ENCODE measurements at places on chromosomes 3 and 15.

- DNase-seq, result no peak
These were observed 215.5 kb downstream of the PDZRN3 start for GRCh38 chr3:73409138-73409763.

DNA sequence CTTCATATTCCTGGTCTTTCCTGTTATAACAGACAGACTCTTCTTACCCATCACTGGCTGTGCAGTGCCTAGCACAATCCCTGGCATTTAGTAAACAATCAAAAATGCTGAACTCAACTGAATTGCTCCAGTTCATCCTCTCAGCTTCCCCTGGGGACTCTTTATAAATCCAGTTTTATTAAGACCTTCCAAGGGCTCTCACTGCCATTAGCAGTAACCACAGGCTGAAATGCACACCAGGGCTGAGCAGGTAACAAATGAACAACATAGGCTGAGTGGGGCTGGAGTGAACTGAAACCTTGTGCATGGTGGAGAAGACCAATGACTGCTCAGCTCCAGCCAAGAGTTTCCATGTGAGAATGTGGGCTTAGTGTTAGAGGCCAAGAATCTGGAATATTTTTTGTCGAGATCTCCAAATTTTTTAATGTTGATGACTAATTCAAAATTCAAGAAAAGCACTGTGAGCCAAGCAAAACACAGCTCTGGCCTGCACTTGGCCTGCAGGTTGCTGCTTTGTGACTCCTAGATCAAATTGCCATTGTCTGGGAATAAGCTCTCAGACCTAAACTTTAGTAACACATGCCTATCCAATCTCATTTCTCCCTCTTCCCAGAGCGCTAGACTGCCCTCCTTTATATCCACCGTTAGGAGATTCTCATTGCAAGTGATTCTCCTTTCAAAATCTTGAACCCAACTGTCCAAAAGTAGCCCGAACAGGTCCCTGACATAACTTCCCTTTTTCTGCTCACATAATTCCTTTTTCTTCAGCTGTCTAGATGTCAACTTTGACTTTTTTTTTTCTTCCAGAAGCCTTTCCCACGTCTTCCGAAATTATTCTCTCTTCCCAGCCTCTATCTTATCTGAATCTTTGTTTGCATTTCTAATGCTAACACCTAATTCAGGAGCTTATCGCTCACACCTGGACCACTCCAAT, 7.4 kb downstream of the SQOR start:
- no peak for DNase-seq

DNA sequence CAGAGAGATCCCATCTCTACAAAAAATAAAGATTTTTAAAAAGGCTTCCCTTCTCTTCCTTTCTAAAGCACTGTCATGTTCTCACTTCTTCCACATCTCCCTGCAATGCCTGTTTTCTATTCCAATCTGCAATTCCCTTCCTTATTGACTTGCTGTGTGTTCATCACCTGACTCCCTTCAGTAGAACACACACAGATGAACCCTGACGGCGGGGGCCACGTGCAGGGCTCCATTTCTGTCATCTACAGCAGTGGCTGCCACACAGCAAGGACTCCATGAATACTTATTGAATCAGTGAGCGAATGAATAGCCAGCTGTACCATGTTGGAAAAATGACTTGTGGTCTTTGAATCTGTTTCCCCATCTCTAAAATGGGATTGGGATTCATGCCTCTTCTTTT, 26.1 kb downstream of the BHLHE40 start:
- DNase-seq, result no peak

GRCh38 chr15:34837246-34838016, 42.1 kb upstream of the ACTC1 start:
- DNase-seq, result no peak

DNA sequence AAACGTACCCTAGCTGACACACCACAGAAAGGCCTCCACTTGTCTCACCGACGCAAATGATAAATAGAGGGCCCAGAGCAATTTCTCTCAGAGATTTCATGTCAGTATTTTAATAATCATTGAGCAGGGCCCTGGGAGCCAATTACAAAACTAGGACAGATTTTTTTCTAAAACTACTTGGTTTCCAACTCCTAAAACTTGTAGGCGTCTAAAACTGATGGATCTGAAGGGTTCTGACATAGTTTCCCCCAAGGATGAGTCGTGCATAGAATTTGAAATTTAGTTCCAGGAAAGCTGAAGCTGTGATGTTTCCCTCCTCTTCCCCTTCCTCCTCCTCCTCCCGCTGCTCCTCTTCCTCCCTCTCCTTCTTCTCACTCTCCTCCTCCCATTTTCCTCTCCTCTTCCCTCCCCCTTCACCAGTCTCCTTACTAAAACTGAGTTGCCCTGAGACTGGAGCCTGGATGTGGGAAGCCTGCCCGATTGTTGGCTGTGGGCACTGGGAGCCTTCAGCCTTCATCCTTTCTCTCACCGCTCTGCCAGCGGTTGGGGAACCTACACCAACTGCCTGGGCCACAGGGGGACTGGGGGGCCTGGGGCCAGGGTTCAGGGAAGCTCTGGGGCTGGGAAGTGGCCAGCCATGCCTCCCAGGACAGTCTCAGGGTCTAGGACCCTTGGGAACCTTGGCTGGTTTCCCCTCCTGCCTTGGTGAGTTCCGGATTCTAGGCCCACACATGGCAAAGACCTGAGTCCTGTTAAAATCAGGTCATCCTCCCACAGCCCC, 73.9 kb upstream of the SLC6A11 start:
- no peak for DNase-seq

GRCh38 chr15:100715571-100716455, 113.4 kb downstream of the ASB7 start:
- no peak for DNase-seq

- DNase-seq, result no peak
These were observed 494.8 kb downstream of the SHQ1 start for GRCh38 chr3:72353236-72354128.

DNA sequence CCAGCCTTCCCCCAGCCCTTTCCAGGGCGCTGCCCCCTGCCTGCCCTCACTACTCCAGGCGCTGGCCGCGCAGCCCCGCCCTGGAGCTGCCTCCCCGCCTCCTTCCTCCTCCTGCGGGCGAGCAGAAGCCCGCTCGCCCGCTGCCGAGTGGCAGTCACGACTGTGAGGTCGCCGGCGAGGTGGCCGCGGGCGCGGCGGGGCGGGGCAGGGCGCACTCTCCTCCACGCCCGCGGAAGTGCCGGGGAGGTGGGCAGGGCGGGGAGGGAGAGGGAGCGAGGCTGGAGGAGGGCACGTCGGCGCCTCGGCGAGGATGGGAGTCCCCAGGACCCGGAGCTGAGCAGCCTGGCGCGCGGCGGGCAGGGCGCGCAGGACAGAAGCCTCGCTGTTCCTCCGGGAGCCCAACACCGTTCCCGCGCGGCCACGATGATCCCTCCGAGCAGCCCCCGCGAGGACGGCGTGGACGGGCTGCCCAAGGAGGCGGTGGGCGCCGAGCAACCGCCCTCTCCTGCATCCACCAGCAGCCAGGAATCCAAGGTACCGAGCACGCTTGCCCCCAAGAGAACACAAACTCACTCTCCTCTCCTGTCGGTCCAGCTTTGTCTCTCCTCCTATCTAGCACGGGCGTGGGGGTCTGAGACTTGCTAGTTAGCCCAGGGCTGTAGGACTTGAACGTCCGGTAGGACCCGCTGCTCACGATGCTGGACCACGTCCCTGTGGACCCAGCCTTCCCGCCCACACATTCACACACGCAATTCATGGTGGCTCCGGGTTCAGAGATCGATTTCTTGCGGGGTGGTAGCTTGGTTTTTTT, at the start of gene STAC:
Gene STAC (plus strand): TSS at position 284 of the 811 bp plus-strand sequence. CDS start 140 bp downstream, at position 424.
- peak; percentile 77 for DNase-seq

- DNase-seq, result peak; percentile 21
These were observed 34.3 kb downstream of the MCF2L2 start for GRCh38 chr3:183394150-183394549.

GRCh38 chr15:33145447-33145846, 49.1 kb downstream of the FMN1 start:
- no peak for DNase-seq

GRCh38 chr15:79640206-79640605, 208.1 kb downstream of the MINAR1 start:
- no peak for DNase-seq

DNA sequence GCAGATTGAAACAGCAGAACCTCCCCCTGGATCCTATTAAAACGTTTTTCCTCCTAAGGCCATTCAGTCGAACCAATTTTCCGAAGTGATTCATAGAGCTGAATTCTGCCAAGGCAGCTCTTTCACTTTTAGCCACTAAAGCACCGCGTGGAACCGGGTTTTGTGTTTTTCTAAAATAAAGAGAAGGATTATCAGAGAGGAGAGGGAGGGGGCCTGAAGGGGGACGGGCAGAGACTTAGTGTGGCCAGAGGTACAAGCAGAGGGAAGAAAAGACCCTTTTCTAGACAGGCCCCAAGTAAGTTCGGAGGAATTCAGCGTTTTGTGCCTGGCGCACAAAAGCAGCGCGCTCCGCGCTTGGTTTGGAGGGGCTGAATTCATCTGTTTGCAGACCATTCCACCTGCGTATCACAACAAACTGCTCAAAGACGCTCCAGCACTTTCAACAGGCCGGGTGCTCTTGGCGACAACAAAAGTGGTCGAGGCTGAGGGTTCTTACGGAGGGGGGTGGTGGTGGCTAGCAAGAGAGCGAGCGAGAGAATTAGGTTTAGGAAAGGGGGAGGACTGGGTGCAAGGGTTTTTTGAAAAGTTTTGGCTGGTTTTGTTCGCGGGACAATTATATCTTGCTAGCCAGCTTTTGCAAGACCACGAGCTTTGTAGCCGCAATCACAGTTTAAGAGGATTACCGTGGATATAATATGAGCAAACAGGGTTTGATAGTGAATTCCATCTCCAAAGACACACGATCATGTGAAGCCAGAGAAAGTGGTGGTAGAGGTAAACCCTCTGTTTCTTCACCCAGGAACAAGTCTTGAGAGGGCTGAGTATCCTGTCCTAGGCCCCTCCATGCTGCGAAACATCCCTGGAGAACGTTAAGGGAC, 1.2 kb upstream of the FEZF2 start:
- DNase-seq, result peak; percentile 78

GRCh38 chr3:125351814-125352456, 23.2 kb downstream of the ZNF148 start:
- DNase-seq, result no peak

DNA sequence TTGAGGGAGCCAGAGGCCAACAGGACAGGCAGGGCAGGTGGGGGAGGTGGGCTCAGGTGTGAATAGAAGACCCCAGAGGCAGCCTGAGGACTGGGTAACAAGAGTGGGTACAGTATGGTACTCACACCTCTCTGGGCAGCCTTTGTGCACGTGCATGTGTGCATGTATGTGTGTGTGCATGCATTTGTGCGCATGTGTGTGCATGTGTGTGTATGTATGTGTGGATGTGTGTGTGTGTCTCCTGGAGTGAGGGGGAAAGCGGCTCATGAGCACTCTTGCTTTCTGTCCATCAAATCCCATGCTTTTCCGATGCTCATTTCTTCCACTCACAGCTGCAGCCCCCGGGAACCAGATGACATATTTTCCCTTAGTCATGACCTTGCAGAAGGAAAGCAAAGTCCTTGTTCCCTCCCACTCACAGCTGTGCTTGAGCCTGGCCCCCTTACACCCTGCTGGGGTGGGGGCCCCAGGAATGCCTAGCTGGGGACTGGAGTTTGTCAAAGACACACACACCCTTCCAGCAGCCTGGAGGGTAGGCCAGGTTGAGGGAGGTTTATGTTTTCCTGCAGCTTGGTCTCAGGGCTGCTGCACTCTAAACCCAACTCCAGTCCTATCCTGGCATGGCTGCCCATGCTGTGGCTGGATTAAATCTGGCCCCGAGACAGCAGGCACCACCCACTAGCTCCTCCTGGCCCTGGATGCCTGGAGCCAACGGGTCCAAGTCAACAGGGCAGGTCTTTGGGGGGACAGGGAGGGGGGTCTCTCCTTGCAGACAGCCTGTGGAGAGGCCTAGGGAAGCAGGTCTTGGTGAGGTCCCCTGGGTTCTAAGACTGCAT, 22.5 kb downstream of the CCDC33 start:
- peak; percentile 83 for DNase-seq

- no peak for DNase-seq
These were observed 39.9 kb downstream of the SCN5A start for GRCh38 chr3:38609386-38610111.

DNA sequence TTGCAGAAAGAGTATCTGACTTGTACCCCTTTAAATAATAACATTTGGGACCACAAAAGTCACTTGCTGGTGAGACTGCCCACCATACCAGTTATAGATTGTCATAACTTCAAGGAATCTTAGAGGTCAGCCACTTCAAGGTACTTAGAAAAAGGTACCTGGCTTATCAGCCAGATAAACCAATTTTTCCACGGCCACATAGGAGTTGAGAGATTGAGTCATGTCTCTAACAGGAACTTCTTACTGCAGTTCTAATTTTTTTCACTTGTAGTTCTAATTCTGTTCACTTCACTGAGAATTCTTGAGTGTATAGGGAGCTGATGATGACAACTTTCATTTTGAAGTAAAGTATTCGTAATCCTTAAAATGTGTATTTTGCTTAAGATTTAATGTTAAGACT, 317.1 kb upstream of the CBLB start:
- DNase-seq, result no peak

DNA sequence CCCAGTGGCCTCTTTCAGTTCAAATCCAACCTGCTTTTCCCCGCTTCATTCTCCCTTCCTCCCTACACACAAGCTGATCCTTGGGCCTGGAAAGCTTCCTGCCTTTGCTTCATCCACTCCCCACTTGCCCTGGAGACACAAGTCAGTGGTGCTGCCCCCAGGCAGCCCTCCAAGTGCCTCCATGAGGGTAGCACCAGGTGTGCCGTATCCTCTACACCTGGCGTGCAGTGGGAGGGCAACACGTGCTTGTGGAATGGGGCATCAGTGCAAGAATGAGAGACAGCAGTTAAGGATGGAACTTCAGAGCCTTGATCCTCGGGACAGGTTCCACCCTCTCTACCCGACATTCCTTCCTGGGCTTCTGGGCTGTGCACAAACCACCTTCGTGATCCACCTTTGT, 3.8 kb downstream of the ANPEP start:
- DNase-seq, result no peak

- no peak for DNase-seq
These were observed 45.8 kb downstream of the ARHGAP31 start for GRCh38 chr3:119340014-119340413.

- DNase-seq, result no peak
These were observed 267.4 kb upstream of the HES1 start for GRCh38 chr3:193868590-193868989.

GRCh38 chr3:39106851-39107387, 508 bp downstream of the GORASP1 start:
- peak; percentile 85 for DNase-seq

GRCh38 chr3:99760629-99761028, 57.0 kb upstream of the CMSS1 start:
- no peak for DNase-seq

Measured in retina (tissue), 1 donor.